NCI-H1092 (cell line): ENCODE measurements at places on chromosomes 12 and 14.

GRCh38 chr14:73209953-73210352 lies 27.4 kb upstream of the PAPLN start:
- no peak for DNase-seq

GRCh38 chr12:34606749-34607519 lies 584.6 kb downstream of the ALG10 start:
- DNase-seq = no peak

DNA sequence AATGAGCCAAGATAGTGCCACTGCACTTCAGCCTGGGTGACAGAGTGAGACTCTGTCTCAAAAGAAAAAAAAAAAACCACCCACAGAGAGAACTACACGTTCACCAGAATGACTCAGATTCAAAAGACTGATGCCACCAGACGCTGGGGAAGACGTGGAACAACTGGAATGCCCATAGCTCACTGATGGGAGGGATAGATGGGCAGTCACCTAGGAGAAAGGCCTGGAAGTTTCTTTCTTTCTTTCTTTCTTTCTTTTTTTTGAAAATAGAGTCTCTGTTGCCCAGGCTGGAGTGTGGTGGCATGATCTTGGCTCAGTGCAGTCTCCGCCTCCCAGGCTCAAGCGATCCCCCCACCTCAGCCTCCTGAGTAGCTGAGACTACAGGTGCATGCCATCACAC lies 10.0 kb upstream of the KLC1 start:
- no peak for DNase-seq

- no peak for DNase-seq
These were observed 6.3 kb upstream of the ABHD12B start for GRCh38 chr14:50865391-50866076.

DNA sequence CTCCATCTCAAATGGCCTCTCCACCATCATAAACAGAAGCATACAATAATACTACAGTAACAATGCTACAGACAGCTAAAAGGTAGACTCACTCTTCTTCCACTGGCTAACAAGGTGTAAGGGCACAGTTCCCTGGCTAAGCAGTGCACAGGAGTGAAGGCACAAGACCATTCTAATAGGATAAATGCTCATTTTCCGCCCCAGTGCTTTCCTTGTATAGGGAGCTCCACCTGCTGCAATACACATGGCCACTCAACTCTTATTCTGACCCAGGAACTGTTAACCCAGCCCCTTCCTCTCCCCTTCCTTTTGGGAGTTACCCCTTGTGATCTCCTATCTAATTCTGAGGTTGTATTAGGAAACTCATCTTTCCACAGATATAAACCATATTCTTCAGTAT lies 124.6 kb downstream of the KCNK10 start:
- DNase-seq = peak; percentile 65

DNA sequence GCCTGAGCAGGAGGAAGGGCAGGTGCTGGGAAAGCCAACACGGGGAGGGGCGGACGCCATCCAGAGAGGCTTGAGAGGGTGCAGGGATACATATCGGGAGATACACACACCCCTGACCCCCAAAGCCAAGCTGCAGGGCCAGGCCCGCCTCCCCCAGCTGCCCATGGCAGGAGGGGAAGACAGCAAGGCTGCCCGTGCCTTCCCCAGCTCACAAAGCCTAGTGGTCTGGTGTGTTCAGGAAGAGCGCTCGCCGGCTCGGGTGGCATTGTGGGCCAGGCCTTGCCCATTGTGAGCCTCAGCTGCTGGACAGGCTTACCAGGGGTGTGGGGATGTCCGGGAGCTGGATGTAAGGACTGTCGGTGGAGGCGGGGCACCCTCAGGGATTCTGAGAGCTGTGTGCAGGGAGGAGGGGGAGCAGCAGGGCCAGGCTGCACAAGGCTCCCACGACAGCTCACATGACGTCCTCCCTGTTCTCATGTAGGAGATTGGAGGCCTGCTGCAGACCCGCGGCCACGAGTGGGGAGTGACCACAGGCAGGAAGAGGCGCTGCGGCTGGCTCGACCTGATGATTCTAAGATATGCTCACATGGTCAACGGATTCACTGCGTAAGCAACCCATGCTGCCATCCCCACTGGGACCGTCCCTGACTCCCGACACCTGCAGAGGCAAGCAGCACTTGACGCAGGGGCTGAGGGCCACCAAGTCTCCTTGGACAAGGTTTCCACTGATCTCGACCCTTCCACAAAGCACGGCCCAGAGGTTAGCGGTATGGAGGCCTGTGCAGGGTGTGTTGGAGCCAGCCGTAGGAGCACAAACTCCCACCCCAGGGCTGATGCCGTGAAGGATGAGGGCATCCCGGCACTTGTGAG lies 10.1 kb upstream of the SIVA1 start:
- DNase-seq = no peak

GRCh38 chr12:96882862-96883261 lies 24.2 kb upstream of the NEDD1 start:
- no peak for DNase-seq

DNA sequence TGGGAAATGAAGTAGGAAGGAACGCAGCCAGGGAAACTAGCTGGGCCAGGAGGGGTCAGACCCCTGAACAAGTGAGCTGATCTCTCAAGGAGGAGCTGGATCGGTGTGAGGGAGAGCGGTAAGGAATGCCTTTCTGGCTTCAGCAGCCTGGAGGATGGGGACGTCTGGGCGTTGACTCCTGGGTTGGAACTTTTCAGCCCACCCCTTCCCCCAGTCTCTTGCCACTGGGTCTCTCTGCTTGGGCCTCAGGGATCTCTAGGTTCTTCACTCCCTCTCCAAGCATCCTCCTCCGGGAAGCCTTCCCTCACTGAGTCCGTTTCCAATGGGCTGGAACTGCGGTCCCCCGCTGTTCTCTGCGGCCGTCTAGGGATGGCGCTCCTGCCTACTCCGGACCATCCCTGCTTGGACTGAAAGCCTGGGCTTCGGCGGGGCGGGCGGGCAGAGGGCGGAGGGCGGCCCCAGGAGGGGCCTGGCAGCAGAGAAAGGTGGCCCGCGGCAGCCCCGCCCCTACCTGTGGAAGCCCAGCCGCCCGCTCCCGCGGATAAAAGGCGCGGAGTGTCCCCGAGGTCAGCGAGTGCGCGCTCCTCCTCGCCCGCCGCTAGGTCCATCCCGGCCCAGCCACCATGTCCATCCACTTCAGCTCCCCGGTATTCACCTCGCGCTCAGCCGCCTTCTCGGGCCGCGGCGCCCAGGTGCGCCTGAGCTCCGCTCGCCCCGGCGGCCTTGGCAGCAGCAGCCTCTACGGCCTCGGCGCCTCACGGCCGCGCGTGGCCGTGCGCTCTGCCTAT lies at the start of gene KRT7:
Gene KRT7 (plus strand): TSS at position 570 of the 788 bp plus-strand sequence. CDS start 54 bp downstream, at position 624.
- no peak for DNase-seq

DNA sequence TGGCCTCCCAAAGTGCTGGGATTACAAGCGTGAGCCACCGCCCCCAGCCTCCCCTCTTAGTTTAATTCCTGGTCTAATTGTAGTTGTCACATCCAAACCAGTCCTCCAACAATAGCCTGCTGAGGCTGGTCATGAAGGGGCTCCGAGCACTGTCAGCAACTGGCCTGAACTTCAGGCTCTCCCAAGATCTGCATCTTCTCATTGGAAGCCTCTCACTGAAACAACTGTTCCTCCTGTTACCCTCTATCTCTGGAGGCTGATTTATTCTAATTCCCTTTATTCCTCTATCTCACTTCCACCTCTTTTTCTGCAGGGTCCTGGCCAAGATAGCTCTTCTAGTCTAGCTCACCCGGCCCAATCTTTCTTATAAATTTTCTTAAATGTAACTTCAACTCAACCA lies 89.4 kb downstream of the DUSP16 start:
- DNase-seq = no peak

DNA sequence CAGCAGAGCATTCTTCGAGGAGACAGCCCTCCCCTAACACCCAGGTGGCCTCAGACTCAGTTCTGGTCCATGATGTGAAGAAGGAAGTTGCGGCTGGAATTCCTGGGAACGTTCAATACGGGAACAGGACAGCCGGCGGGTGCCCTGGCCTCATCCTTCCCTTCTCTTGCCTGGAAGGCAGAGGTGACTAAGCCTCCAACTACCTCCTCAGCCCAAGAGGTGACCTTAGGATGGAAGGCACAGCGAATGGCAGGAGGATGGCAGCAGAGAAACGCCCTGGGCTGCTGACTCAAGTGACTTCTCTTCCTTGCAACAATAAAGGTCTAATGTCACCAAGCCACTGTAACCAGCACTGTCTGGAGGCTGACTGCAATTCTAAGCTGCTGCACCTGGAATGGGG lies 36.1 kb downstream of the DHX37 start:
- DNase-seq = no peak

GRCh38 chr14:75134644-75135043 lies 7.8 kb upstream of the NEK9 start:
- no peak for DNase-seq

GRCh38 chr14:106874350-106874749 lies 1348.0 kb downstream of the TMEM121 start:
- no peak for DNase-seq

GRCh38 chr14:52325126-52325525 lies 11.0 kb downstream of the PTGER2 start:
- DNase-seq = no peak
